AG04449 (cell line): ENCODE measurements at places on chromosomes 11 and 22.

GRCh38 chr11:59097113-59097708 lies 9.8 kb upstream of the FAM111B start:
- DNase-seq, result no peak

- DNase-seq, result no peak
Observed at GRCh38 chr22:37725551-37726240, 28.8 kb downstream of the TRIOBP start.

DNA sequence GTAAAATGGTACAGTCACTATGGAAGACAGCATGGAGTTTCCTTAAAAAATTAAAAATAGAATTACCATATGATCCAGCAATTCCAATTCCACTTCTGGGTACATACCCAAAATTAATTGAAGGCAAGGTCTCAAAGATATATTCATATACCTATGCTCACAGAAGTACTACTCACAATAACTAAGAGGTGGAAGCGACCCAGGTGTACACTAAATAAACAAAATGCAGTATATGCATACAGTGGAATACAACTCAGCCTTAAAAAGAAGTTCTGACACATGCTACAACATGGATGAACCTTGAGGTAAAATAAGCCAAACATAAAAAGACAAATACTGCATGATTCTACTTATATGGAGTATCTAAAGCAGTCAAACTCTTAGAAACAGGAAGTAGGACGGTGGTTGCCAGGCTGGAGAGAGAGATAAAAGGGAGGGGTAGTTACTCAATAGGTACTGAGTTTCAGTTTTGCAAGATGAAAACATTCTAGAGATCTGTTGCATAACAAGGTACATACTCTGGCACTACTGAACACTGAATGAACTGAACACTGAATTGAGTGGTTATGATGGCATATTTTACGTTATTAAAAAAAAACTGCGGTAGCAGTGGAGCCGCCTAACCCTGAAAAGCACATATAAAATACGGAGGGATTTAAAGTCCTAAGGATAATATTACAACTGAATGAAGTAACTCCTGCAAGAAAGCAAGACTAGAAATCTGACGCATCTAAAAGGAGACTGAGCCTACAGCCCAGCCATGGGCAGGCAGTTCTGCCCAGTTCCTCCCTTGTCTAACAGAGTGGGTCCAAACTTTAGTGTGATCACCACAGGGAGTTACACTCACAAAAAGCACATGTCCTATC lies 12.8 kb downstream of the DGCR2 start:
- DNase-seq, result peak; percentile 24

DNA sequence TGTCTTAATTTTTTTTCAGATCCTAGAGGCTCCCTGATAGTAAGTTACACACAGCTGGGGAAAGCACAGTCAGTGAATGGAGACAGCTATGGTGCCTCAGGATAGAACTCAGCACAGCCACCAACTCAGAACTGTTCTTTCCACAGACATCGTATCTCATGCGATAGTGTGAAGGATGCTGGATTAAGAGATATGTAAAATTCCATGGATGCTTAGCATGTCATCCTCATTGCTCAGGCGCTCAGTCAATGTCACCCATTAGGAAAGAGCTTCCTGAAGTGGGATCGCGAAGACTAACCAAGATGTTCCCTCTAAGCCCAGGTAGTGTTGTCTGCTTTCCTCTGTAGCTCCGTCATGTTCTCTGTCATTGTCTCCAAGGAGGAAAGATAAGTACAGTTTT lies 1000.4 kb downstream of the OPCML start:
- no peak for DNase-seq

GRCh38 chr11:114040706-114041211 lies 18.8 kb upstream of the ZBTB16 start:
- no peak for DNase-seq

DNA sequence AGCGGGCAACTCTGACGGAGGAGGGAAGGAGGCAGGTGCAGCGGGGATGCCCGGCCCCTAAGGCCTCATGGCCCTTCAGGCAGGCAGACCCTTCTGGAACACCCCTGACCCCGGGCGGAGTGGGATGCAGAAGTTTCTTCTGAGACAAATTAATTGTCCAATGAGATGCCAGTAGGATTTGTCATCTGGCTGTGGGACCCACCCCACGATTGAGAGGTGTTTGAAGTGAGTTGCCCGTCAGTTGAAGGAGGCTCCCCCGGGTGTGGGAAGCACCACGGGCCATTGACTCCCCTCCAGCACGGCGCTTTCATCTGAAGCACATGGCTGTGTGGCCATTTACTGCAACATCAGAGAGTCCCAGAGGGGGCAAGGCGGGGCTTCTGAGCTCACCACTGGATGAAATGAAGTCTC lies 527.8 kb downstream of the BRD1 start:
- DNase-seq, result no peak

- no peak for DNase-seq
Observed at GRCh38 chr11:45876401-45876800, 9.1 kb upstream of the MAPK8IP1 start.

- DNase-seq, result no peak
Observed at GRCh38 chr22:30968015-30968923, at the start of gene MORC2. TSS of gene MORC2 (minus strand) at chr22:30968774. CDS start at chr22:30967889, 885 bp downstream.

DNA sequence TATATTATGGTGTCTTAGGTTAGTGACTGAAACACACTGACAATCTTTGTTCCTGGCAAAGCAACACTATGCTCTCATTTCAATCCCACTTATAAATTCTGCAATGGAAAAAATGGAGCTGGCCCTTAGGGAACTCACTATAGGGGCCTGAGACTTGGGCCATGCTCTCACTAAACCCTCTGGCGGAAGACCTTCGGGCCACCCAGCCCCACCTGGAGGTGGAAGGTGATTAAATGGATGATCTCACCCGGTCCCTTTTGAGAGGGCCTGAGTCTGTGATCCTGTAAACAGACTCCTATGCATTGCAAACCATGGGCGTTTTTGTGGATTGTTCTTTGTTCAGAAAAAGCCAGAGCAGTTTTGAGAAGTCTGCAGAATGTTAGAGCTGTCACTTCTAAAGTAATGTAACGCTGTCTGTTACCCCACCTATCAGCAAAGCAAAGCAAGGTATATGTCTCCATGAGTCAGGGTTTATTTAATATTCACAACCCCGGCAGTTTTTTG lies 17.0 kb upstream of the CDON start:
- DNase-seq, result no peak

DNA sequence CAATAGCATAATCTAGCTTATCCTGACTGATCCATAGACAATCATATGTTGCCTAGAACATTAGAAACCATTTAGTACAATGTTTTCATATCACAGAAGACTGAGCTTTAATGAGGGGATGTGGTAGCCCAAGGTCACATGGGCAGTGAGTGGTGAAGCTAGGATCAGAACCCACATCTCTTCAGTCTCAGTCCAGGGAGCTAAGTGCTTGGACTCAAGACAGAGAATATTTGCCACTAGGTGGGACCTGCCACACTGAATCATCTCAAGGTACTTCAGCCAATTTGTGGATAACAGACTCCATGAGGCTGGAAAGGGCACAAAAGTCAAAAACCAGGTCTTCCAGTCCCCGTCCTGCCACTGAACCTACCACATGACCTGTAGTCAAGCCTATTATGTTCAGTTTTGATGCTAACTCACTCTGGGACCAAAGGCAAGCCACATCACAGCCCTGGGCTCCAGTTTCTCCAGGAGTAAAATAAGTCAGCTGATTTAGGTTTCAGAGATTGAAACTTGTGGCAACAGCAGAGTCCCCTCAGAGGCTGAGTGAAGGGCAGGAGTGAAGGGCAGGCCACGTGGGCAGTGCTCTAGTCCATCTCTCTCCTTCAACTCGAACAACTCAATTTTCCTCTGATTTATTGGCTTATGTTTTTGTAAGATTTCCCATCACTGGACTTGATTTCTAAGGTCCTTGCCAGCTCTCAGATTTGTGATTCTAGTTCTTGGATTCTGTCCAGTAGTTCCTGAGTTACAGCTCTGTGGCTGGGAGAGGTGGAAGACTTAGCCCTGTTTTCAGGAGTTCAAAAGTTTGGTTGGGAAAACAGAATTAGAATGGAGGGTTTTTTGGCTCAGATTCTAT lies 84.6 kb upstream of the PHOX2A start:
- DNase-seq, result no peak
